Kidney (tissue), 22 donors: ENCODE measurements at places on chromosomes 7 and 10. TPM values are rescaled to one million over a fixed set of nuclear protein-coding genes. Genes with fewer than 3 reads are reported as not detected.

Gene WDFY4
- polyA plus RNA-seq, result 1.7 TPM

DNA sequence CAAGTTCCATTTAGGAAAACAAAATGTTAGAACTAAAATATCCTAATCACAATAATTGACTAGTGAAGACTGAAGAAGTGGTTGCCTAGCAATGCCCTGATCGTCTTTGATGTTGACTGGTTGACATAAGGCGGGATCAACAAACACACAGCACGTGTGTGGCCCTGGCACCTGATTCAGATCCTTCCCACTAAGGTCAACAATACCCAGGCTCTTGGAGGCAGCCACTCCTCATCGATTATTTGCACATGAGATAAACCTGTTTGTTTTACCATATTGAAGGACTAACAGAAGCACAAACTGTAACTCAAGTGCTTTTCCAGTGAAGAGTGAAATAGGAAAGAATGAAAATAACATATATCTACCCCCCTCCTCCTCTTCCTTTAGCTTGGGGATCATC lies 15.6 kb downstream of the FANK1 start:
- no peak for DNase-seq

Gene SPDYE2B
- polyA plus RNA-seq, result not detected

Gene OR2A12
- polyA plus RNA-seq, result not detected

Gene RNF133
- polyA plus RNA-seq, result not detected

Gene DLX5
- polyA plus RNA-seq, result not detected

DNA sequence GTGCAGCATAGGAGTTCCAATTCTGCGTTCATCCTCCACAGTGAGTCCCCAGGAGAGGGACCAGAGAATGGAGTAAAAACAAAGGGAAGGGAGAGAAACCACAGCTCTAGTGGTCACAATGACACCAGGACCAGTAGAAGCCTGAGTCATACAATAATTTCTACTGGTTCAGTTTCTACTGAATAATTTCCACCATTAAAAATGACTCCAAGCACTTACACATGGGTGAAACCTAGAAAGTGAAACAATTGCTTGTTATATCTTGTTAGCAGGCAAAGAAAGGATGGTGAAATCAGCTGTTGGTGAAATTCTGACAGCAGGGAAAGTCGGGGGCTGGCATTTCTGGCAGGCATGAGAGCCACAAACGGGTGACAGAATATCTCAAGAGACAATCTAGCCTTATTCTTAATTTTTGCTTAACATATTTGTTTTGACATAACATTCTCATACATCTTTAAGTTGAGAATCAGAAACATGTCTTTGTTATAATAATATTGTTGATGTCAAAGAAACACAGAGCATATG lies 1065.8 kb upstream of the C7orf33 start:
- DNase-seq, result no peak

DNA sequence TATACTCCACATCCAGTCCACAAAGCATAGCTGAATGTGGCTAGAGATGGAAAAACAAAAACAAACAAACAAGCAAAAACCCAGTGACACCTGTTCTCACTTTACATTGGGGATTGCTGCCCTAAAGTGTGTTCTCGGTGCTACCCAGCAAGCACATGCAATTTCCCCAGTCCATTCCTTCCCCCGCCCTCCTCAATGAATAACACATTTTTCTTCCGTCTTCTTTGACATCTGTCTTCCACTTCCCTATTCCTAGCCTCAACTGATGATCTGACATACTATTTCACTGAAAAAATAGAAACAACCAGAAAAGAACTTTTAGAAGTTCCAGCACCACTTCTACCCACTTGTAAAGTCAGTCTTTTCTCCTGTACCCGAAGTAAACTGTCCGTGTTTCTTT lies 147.1 kb downstream of the MALRD1 start:
- no peak for DNase-seq

GRCh38 chr10:7243873-7244272 lies 167.0 kb downstream of the SFMBT2 start:
- no peak for DNase-seq

DNA sequence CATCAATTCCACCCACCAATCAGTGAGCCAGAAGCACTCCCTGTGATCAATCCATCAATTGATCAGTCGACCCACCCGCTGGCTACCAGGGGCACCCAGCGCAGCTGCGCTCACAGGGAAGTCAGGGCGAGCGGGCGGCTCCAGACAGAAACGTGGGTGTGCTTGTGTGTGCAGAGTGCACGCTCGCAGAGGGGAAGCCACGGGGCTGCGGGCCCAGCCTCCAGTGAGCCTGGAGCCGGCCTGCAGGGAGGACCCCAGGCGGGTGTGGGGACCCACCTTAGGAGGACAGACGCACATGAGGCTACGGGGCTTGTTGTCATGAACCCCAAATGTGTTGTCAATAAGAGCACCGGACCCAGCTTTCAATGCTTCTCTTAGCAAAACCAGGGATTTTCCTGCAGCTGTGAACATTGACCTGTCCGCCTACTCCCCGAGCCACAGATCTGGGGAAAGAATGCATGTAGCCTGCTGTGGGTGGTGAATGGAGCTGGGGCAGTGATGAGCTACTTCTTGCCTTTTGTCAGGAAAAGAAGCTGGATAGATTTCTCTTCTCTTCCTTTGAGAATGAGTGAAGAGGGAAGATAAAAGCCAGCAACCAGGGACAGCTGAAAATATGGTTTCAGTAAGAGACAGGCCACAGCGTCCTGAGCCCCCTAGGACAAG lies 497.8 kb downstream of the DNAJB6 start:
- no peak for DNase-seq

GRCh38 chr7:25552998-25553397 lies 324.7 kb upstream of the NPVF start:
- DNase-seq, result no peak

GRCh38 chr10:34275626-34276130 lies 539.4 kb downstream of the PARD3 start:
- DNase-seq, result no peak

Gene GHRHR
- polyA plus RNA-seq, result 0.75 TPM

Gene PLXNA4
- polyA plus RNA-seq, result 0.17 TPM

DNA sequence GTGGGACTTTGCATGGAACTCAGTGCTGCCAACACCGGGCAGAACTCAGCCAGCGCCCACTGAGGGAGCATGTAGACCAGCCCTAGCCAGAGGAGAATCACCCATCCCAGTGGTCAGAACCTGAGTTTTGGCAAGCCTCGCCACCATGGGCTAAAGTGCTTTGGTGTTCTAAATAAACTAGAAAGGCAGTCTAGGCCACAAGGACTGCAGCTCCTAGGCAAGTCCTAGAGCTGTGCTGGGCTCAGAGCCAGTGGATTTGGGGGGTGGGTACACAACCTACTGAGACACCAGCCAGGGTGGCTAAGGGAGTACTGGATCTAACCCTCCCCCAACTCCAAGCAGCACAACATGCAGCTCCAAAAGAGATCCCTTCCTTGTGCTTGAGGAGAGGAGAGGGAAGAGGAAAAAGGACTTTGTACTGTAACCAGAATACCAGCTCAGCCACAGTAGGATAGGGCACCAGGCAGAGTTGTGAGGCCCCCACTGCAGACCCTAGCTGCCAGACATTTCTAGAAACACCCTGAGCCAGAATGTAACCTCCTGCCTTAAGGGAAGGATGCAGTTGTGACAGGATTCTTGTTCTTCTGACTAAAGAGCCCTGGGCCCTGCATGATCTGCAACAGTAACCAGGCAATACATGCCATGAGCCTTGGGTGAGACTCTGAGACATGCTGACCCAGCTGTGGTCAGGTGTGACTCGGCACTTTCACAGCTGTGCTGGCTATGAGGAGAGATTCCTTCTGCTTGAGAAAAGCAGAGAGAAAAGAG lies 24.4 kb downstream of the GSDME start:
- DNase-seq, result no peak

Gene PLAC9
- polyA plus RNA-seq, result 49.9 TPM
